ENCODE measurements at places on chromosomes 16 and 17.

DNA sequence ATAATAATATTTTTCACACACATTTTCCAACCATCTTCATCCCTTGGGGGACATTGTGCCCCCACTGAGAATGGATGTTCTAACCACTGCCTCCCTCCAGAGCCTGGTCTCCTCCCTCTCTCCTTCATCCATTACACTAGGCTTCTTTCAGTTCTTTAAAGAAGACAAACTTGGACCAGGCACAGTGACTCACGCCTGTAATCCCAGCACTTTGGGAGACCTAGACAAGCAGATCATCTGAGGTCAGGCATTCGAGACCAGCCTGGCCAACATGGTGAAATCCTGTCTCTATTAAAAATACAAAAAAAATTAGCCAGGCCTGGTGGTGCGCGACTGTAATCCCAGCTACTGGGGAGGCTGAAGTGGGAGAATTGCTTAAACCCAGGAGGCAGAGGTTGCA is 6.5 kb downstream of the ALOX15 start:
- DNase-seq, result no peak

DNA sequence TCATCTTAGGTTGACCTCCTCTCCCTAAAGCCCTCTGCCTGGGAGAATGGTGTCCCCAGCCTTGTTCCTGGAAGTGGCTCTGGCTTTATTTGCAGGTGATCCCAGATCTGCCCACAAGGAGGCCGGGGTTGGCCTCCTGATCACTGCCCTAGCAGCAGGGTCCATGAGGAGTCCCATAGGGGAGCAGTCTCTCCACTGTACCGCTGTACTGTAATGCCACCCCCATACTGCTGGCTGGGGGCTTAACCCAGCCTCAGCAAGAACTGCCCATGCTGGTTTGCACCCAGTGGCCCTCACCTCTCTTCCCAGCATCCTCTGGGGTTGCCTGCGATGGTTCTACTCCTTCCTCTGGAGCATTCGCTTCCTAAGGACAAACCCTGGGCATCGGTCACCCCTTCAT is 39.1 kb downstream of the PSME3IP1 start:
- DNase-seq, result no peak

GRCh38 chr16:81469710-81470535 is 25.3 kb downstream of the CMIP start:
- DNase-seq, result no peak

- no peak for DNase-seq
Measured at GRCh38 chr17:7557775-7558543, 591 bp upstream of the TNFSF13 start.

DNA sequence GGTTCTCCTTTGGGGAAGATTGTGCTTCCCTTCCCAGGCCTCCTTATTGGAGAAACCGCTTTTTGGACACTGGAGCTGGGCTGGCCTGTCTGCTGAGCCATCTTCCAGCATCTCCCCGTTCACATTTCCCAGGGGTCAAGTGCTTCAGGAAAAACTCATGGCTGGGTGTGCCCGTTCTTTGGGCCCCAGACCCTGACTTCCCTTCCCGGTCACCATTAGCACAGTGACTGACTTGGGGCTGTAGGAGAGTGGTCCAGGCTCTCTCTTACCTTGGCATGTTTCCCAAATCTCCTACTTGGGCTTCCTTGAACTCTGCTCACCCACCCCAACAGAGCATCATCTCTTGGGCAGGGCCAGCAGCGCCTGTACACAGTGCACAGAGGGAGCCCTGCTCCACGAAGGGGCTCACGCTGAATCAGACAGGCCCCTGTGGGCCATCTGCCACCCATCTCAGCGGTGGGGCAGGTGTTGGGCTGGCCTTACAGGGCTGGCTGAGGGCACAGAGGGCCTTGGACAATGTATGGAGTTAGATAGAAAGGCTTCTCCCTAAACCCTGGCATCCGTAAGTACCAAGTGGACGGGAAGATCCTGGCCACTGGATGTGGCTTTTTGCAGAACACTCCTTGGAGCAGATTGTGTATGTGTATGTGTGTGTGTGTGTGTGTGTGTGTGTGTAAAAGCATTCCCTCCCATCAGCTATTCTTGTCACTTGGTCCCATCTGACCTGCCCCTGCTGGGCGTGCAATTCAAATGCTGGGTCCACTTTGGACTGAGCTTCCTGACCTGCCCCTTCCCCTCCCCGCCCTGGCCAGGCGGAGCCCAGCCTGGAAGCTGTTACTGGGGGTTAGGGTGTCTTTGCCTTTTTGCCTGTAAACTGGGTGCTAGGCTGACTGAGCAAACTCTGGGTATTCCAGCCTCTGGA is 24.9 kb upstream of the CDC42EP4 start:
- DNase-seq, result no peak

GRCh38 chr16:80167657-80168390 is 373.0 kb upstream of the DYNLRB2 start:
- no peak for DNase-seq

DNA sequence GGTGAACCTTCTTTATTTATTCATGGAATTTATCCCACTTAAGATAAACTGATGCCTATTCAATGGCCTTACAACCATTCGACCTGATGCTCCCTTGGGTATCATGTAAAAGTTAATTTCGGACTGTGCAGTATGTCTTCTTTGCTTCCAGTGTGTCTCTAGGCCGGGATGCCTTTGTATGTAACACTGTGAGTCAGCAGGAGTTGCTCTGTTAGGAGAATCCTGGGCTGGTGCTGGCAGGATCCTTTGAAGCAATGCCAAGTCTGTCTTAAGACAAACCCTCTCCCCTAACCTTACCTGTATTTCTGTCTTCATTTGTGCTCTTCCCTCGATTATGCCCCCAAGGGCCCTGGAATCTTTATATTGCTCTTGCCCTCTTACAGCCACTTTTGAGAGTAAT is 37.9 kb upstream of the ABCA8 start:
- no peak for DNase-seq

GRCh38 chr17:15169676-15170075 is 95.5 kb downstream of the PMP22 start:
- no peak for DNase-seq

DNA sequence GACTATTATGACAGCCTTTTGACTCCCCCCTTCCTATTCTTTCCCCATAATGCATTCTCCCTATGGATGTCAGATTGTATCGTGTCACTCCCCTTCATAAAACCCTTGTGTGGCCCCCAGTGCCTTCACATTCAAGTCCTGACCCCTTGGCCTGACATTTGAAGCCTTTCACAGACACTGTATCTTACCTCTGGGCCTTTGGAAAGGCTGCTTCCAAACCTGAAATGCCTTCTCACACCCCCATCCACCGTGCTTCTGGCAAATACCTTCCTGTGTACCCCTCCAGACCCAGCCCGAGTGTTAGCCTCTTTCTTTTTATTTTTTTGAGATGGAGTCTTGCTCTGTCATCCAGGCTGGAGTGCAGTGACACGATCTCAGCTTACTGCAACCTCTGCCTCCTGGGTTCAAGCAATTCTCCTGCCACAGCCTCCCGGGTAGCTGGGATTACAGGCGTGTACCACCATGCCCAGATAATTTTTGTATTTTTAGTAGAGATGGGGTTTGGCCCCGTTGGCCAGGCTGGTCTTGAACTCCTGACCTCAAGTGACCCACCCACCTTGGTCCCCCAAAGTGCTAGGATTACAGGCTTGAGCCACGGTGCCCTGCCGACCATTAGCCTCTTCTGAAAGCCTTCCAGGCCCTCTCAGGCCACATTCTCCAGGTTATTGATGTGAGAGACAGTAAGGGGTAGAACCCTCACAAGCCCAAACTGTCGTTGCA is 2.1 kb downstream of the ARMC5 start:
- DNase-seq, result no peak

GRCh38 chr17:80312621-80313135 is 52.0 kb downstream of the RNF213 start:
- no peak for DNase-seq

- no peak for DNase-seq
Measured at GRCh38 chr17:31509805-31510177, 118.3 kb downstream of the RAB11FIP4 start.

GRCh38 chr16:27152121-27152520 is 51.2 kb upstream of the KDM8 start:
- no peak for DNase-seq

GRCh38 chr17:75998327-75998795 is 2.3 kb upstream of the CDK3 start:
- DNase-seq, result no peak

GRCh38 chr16:1979271-1980029 is 1.8 kb downstream of the NOXO1 start:
- DNase-seq, result no peak

- DNase-seq, result no peak
Measured at GRCh38 chr16:51431517-51432241, 280.6 kb upstream of the SALL1 start.

DNA sequence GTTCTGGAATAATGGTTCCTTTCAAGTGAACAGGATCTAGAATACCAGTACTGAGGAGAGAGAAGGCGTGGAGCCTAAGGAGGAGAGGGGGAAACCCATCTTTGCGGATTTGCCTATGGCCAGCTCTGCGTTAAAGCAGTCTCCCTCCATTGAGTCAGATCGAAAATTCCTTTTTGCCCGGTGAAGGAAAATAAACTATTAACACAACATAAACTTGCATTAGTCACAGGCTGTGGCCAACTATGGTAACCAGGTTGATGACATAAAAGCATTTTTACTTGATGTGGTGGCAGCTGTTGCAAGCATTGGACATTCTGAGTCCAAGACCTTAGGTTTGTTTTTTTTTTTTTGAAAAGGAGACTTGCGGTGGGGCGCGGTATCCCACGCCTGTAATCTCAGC is 8.9 kb downstream of the LDAF1 start:
- no peak for DNase-seq

- peak; percentile 26 for DNase-seq
Measured at GRCh38 chr16:84730406-84731106, 30.8 kb downstream of the USP10 start.

DNA sequence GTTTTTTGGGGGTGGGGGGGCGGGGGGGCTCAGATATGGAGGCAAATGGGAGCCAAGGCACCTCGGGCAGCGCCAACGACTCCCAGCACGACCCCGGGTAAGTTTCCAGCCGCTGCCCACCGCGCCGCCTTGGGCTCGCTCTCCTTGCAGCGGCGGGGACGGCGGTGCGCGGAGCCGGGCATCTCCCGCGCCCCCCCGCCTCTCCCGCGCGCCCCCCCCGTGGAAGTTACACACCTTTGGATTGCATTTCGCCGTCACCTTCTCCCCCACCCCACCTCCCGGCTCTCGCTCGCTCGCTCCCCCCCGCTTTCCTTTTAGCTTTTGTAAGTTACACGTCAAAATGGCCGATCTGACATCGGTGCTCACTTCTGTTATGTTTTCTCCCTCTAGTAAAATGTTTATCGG is 387 bp downstream of the MSI2 start:
- peak; percentile 35 for DNase-seq

- DNase-seq, result no peak
Measured at GRCh38 chr16:1990351-1991134, 773 bp downstream of the SYNGR3 start.

DNA sequence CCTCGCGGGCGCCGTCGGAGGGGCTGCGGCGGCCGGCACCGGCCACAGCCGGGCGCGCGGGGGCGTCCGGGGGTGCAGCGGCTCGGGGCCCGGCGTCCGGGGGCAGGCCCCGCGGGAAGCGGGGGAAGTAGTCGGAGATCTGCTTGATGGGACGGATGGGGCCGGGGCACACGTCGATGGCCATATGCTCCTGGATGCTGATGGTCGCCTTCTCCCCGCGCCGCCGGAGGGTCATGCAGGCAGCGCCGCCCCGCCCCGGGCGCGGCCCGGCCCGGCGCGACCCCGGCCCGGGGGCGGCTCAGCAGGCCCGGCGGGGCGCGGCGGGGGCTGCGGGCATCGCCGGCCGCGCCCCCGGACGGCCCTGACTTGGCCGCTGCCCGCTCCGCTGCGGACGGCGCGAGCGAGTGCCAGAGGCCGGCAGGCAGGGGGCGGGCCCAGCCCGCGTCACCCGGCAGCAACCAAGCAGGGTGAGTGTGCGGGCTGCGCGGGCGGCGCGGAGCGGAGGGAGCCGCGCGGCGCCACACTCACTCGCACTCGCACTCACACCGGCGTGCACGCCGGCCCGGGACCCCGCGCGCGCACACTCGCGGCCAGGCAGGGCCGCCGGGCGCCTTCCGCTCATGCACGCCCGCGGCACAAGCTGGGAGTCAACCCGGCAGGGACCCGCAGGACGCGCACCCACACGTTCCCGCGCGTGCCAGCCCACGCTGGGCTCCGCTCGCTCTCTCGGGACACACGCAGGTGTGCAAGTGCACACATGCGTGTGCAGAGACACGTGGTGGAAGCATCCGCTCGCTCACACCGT is at the start of gene DOC2B:
Gene DOC2B, minus strand, starts transcription at position 406 of the 805 bp plus-strand sequence. Its CDS starts 171 bp downstream, at position 235.
- DNase-seq, result no peak

GRCh38 chr17:56835264-56835585 is 1.3 kb downstream of the DGKE start:
- DNase-seq, result no peak

DNA sequence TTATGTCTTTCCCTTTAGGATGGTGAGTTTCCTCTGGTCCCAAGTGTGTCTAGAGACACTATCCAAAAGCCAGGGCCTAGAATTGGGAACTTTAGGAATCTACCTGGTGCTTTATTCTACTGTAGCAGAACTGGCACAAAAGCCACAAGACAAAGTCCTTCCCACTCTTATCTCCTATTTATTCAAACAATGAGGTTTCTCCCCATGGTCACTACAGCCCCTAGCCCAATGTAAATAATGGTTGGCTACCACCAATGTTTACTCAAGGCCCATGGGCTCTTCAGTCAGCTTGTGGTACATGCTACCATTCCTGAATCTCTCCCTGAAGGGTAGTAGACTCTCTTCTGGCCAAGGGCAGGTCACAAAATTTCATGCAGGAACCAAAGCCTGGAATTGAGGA is 789.4 kb upstream of the KIF2B start:
- no peak for DNase-seq

- no peak for DNase-seq
Measured at GRCh38 chr16:14309906-14310305, 238.8 kb downstream of the MRTFB start.
